Activated naive CD4-positive, alpha-beta T cell (primary cell): ENCODE measurements at places on chromosomes 1 and 21.

- no peak for DNase-seq
Measured at GRCh38 chr1:39497585-39497984, 6.1 kb downstream of the BMP8A start.

GRCh38 chr21:16900685-16901084 lies 612.2 kb upstream of the CXADR start:
- DNase-seq, result no peak

DNA sequence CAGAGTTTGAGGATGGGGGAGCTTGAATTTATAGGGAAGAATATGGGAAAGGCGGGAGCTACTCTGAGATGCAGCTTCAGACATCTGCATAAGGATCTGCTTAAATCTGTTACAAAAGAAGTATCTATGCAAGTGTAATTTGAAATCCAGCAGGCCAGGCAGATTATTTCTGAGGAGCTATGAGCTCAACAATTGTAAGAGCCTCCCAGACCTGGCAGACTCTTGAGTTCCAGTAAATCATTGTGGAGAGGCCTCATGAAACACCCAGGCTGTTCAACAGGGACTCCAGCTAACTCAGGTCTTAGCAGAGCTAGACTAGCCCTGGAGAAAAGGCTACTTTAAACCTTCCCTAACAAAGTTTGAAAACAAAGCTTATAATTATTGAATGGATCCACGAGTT lies 647.5 kb upstream of the CHRM3 start:
- no peak for DNase-seq

GRCh38 chr1:27130798-27131197 lies 24.1 kb downstream of the SLC9A1 start:
- DNase-seq, result no peak

GRCh38 chr1:1063945-1064831 lies 9.9 kb downstream of the RNF223 start:
- peak; percentile 44 for DNase-seq

- no peak for DNase-seq
Measured at GRCh38 chr1:154695985-154696384, 88.0 kb upstream of the ADAR start.

DNA sequence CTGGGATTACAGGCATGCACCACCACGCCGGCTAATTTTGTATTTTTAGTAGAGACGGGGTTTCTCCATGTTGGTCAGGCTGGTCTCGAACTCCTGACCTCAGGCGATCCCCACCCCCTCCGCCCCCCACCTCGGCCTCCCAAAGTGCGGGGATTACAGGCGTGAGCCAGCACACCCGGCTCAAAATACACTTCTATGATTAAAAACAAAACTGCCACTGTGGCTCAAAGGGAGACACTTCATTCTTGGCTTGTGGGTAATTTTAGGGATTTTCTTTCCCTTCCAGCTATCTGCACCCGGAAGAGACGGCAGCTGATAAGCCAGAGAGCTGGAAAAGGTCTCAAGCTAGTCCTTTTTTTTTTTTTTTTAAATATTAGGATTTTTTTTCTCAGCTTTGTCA lies 24.5 kb downstream of the TMPRSS2 start:
- DNase-seq, result no peak

DNA sequence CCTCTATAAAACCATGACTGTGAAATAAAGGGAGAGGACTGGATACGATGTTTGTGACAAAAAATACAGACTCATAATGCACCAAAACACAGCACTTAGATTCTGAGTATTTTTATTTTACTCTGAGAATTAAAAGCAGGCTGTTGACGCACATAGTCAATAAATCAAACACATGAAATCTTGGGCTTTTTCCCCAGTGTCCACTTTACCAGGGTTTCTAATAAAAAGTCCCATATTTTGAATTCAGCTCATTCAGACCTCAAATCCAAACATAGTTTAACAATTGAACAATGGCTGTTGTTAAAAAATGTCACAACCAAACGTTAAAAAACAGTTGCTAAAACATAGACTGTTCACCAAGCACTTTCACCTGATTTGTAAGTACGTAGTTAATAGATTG lies 553.4 kb downstream of the LTN1 start:
- no peak for DNase-seq

GRCh38 chr1:37841652-37842051 lies 17.7 kb downstream of the MTF1 start:
- DNase-seq, result no peak

DNA sequence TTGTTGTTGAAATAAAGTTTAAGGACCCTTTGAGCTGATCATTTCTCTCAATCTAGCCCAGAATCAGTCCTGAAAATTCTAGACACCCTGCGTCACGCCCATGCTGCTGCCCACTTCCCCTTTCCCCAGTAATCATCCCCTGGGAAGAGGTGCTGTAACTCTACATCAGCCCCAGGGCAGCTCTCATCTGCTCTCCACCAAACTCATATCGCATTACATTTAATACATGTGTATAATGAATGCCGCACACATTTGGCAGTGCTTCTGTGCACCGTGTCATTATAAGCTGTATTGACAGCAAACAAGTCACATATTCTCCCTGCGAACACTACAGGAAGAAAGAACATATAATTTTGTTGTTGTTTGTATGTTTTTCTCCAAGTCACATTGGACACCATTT lies 539.7 kb upstream of the DAB1 start:
- DNase-seq, result no peak

- DNase-seq, result no peak
Measured at GRCh38 chr21:35329940-35330660, 281.0 kb upstream of the RUNX1 start.

- DNase-seq, result no peak
Measured at GRCh38 chr1:165647970-165648369, 16.9 kb downstream of the MGST3 start.

GRCh38 chr1:234230414-234230862 lies 142.8 kb upstream of the COA6 start:
- no peak for DNase-seq

- no peak for DNase-seq
Measured at GRCh38 chr21:36949171-36950141, 17.0 kb downstream of the HLCS start.

- DNase-seq, result no peak
Measured at GRCh38 chr1:162134646-162135045, 65.2 kb downstream of the NOS1AP start.

- no peak for DNase-seq
Measured at GRCh38 chr1:152497273-152497672, 13.3 kb upstream of the LCE5A start.

GRCh38 chr21:42400525-42400924 lies 3.2 kb upstream of the UBASH3A start:
- DNase-seq, result no peak

DNA sequence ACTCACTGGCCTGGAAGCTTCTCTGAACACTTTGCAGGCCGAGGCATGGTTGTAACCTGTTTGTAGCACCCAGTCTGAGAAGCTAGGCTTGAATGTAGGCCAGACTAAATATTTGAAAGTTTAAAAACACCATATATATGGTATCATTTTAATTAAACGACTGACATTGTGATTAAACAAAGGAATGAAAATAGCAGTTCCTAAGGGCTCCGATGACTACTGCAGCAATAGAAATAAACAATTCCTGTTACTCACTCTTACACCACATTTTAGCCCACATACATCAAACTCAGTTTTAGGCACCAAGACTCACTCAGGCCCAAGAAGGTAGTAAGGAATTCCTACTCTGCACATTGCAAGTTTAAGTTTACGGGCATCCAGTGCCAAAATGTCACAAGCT lies 281.2 kb downstream of the AKT3 start:
- DNase-seq, result no peak

- DNase-seq, result no peak
Measured at GRCh38 chr1:1900883-1901640, 10.2 kb upstream of the GNB1 start.

DNA sequence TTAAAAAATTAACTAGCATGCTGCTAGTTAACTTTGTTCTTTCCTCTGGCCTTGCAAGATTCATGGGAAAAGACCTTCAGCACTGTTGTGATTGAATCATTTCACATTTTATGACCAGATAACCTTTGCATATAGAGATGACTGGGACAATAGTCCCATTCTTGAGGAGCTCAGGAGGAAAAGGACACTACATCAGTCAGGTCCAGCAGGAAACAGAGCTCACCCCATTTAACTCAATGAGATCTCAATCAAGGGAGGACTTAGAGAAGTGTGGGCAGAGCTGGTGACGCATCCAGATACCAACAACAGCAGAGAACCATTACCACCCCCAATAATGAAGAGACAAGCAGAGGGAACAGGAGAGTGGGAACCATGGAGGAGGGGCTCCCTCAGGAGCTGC lies 109.4 kb upstream of the GUCA2B start:
- DNase-seq, result no peak

- no peak for DNase-seq
Measured at GRCh38 chr1:1680031-1680911, 12.3 kb downstream of the SLC35E2B start.

DNA sequence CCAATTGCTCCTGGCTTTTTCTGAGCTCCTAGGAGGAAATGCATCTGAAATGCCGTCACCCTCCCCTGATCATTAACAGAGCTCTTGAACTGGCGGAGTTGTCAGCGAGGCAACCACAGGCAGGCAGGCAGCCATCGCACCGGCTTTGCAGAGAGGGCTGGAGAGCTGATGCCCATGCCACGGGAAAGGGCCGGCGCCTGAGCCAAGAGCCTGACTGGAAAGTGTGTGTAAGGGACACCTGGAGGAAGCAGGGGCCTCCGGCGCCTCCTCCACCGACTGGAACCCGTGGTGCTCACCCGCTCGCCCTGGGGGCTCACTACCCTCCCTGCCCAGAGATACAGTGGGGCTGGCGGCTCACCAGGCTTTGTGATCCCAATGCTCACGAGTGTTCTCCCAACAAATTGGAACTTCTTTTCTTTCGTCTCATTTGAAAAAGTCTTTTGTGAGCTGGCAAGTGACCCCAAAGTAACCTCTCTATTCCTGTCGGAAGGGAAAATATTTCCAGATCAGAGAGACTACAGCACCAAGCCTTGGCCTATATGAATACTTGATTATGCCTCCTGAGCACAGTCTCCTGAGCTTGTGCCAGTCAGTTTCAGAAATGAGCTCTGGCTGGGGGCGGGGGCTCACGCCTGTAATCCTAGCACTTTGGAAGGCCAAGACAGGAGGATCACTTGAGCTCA lies 97.7 kb upstream of the SLC25A33 start:
- no peak for DNase-seq

GRCh38 chr1:233166896-233167295 lies 128.6 kb downstream of the PCNX2 start:
- DNase-seq, result no peak

DNA sequence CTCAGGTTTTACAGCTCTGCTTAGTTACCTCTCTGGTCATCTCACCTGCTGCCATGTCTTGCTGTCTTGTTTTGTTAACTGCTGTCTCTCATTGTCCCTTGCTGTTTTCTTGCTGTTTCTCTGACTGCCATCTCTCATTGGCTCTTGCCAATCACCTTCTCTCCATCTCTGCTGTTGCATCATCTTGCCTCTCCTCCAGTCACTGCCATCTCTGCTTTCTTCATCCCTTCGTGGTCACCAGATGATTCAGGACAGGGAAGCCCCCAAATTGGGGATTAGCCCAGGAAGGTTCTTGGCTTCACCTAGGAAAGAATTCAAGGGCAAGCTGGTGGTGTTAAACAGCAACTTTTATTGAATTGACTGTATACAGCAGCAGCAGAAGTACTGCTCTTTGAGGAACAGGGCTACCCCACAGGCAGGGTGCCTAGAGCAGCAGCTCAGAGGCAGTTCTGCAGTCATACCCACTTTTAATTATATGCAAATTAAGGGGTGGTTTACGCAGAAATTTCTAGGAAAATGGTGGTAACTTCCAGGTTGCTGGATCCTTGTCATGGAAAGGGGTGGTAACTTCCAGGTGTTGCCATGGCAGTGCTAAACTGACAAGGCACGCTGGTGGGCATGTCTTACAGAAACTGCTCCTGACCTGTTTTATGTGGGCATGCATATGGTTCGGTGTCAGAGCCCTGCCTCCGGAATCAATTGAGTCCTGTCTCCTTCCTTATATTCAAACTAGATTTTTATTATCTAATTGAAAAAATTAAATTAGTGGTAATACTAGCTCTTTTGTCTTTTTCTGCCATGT lies 33.4 kb downstream of the SUCO start:
- DNase-seq, result no peak

- DNase-seq, result no peak
Measured at GRCh38 chr1:184292101-184292500, 94.7 kb upstream of the C1orf21 start.

GRCh38 chr1:67314696-67315095 lies 7.0 kb downstream of the IL12RB2 start:
- no peak for DNase-seq

GRCh38 chr1:206753141-206753540 lies 17.4 kb upstream of the IL19 start:
- DNase-seq, result no peak

DNA sequence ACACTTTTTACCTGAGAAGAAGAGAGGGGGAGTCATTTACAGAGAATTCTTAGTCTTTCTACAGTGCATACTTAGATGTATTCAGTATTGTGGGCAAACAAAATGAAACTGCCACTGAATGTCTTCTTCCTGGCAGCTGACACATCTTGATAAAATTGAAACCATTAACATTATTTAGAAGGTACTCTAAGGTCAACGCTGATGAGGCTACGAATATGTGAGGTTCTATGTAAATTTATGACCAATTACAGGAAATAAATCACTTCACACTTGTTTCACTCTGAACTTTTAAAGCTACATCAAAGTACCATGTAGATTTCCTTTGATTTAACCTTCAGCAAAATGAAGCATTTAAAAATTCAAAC lies 51.3 kb upstream of the GFI1 start:
- no peak for DNase-seq
